A172 (cell line): ENCODE measurements at places on chromosomes 5 and 9.
A peak's percentile ranks its signal among the peaks of the same experiment; 100 is the strongest.

GRCh38 chr5:68834491-68834981 lies 259.3 kb upstream of the SLC30A5 start:
- DNase-seq: no peak

- peak; percentile 50 for DNase-seq
Measured at GRCh38 chr5:7745882-7746610, 104.9 kb downstream of the CFAP90 start.

GRCh38 chr9:82808478-82808877 lies 254.5 kb downstream of the RASEF start:
- DNase-seq: no peak

- DNase-seq: no peak
Measured at GRCh38 chr5:158928404-158928803, 171.3 kb downstream of the EBF1 start.

GRCh38 chr9:93134740-93135444 lies 841 bp upstream of the NINJ1 start:
- no peak for DNase-seq

GRCh38 chr5:168290902-168291341 lies 523 bp upstream of the WWC1 start:
- no peak for DNase-seq

- DNase-seq: peak; percentile 19
Measured at GRCh38 chr9:2053883-2054845, 39.0 kb downstream of the SMARCA2 start.
